CD4-positive, alpha-beta T cell treated with Interleukin-6 at 100 ng/mL for 8 hours (primary cell): ENCODE measurements at places on chromosomes 4 and X.

GRCh38 chrX:69207216-69207615 is 42.0 kb upstream of the PJA1 start:
- no peak for DNase-seq

GRCh38 chr4:173509036-173510001 is 20.7 kb downstream of the HAND2 start:
- DNase-seq, result no peak

GRCh38 chr4:154033921-154034320 is 245.0 kb upstream of the SFRP2 start:
- no peak for DNase-seq

- peak; percentile 2 for DNase-seq
Measured at GRCh38 chr4:162497564-162498167, 333.9 kb upstream of the FSTL5 start.

DNA sequence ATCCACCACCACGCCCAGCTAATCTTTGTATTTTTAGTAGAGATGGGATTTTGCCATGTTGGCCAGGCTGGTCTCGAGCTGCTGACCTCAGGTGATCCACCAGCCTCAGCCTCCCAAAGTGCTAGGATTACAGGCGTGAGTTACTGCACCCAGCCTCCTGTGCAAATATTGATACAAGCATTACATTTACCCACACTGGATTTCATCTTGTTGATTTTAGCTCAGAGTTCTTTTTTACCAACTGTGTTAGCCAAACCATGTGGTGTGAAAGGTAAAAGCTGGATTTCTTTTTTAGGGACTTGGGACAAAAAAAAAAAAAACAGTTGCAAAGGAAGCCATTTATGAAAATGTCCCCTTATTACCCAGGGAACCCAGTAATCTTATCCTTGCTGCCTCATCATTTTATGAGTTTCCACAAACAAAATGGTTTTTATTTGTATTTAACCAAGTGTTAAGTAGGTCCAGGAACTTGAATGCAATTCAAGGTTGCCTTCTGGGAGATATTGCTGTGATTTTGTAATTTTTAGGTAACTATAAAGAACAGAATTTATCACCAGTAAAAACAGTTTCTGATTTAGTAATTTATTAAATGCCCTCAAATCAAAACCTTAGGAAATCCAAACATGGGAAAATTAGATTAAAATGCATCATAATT is 202.5 kb downstream of the PALLD start:
- no peak for DNase-seq

DNA sequence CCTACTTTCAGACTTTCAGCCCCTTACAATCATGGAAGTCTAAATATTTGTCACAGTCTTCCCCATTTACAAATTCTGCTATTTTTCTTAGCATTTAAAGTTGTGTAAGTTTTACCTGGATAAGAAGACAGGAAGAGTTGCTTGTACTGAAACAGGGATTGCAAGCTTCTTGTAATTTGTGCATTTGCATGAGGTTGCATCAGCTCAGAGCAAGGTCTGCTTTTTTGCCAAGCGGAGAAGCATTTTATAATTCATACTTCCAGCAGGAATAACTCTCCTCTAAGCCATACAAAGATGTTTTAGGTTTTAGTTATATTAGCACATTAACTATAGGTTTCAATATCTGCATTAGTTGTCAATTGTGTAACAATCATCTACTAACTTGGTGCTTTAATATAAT is 922.0 kb upstream of the PABPC4L start:
- DNase-seq, result no peak

GRCh38 chrX:21645886-21646285 is 12.2 kb downstream of the KLHL34 start:
- DNase-seq, result no peak

DNA sequence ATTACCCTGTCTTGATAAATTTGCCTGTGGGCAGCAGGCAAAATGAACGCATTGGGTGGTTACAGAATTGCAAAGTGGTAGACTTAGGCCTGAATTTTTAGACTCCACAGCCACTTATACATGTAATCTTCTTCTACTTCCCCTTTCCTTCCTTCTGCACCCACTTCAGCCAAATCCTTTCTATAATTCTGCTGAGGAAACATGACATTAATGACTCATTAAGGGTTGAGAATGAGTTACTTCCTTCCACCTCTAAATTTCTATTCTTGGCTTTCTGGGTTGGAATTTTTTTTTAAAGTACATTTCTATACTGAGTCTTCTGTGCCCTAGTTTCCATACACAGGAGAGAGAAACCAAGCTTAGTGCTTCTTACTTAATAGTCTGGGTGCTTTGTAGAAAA is 10.1 kb downstream of the PAPSS1 start:
- no peak for DNase-seq

DNA sequence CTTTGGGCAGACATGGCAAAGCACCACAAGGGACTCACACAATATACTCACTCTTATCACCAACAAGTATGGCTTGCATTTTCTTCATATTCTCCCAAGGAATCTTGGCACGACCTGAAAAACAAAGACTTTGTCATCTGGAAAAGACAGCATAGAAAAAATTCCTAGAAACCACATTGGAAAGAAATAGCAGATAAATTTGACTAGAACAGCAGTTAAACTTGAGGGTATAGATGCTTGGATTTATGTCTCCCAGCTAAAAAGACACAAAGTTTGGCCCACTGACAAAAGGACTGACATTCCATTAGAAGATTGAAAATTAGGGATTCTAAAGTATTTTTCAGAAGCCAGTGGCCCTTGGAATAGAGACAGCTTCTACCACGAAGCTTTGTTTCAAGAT is 6.9 kb upstream of the VEGFC start:
- DNase-seq, result no peak

DNA sequence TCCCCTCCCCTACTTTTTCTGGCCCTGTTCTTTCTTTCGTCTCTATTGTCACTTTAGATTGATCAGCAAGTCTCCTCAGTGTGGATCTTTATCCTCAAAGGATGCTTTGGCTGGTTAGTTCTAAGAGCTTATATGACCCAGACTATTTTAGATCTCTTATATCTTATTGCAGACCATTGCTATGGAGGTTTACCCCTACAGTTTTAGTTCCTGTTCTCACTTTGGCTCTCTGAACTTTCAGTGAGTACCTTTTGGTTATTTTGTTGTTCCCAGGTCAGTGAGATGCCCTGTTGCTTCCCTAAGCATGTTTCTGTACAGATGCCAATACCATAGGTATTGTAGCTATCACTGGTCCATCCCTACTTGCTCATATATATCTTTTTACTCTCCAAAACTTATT is 24.0 kb upstream of the MED14 start:
- DNase-seq, result no peak

DNA sequence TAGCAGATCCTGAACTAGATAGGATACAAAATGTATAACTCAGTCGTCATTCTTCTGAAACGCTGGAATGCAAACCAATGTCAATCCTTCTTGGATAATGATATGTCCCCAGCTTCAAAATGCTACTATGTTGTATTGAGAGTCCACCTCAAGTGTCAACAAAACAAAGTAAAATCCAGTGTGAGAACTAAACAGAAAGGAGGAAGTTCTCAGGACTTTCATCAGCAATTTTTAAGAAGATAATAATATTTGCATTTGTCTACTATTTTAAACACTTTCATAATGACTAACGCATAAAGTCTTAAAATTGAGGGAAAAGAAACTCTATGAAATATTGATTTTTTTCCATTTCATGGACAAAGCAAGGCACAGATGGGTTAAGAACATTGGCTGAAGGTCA is 36.3 kb downstream of the SOD3 start:
- no peak for DNase-seq

DNA sequence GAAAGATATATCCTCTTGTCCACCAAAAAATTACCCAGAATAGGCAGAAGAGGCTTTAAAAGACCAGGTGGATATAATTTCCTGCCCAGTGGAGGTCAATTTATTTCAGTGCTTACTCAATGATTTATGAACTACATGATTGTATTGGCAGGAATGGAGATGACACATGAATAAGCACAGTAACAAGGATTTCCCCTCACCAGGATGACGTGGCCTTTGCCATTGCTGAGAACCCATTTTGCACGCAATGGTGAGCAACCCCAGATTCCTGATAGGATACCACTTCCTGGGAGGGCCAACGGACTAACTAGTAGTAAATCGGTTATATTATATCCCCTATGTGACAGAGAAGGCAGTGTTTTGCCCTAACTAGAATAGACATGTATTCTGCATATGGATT is 11.6 kb upstream of the TTC29 start:
- no peak for DNase-seq

DNA sequence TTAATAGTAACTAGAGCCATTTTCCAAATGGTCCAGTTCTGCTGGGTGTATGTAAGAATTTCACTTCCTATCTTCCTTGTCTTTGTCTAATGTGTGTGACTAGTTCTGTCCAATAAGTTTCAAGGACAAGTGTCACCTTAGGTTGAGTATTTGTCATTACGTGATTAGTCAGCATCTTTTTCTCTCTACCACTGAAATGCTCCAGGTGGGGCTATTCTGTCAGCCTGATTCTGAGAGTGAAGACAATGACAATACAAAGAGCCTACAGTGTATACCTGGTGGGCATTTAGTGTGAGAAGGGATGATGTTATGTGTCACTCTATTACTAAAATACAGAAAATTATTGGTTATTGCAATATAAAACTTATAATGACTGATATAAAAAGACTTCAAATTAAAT is 876.3 kb downstream of the C4orf33 start:
- no peak for DNase-seq

DNA sequence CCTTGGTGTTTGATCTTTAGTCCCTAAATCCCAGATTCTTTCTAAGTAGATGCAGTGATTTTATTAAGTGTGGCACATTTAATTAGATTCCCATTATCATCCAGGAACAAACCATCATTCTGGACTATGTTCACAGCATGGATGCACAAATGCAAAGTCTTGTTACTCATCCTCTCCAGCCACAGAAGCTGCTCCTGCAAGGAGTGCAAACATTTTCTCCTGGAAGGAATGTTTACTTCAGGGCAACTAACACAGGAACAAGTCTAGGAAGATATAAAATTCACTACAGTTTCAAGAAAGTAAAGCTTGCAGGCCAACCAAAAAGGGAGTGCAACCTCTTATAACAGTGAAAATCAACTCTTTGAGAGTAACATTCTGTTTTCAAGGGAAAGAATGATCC is 106.0 kb downstream of the IQCM start:
- no peak for DNase-seq

DNA sequence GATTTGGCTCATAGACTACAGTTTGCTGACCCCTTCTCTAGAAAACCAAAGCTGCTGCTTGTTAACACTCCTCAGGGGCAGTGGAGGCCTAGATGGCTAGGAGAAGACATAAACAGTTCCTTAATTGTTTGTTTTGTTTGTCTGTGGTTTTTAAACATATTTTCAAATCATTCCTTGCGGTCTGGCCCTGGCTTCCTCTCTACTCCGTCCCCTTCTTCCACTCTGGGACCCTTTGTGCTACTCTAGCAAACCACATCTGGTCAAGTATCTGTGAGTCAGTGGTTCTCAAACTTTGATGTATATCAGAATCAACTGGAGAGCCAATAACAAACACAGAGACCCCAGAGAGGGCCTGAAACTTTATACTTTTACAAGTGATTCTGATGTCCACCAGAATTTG is 36.1 kb downstream of the FRMPD4 start:
- no peak for DNase-seq

DNA sequence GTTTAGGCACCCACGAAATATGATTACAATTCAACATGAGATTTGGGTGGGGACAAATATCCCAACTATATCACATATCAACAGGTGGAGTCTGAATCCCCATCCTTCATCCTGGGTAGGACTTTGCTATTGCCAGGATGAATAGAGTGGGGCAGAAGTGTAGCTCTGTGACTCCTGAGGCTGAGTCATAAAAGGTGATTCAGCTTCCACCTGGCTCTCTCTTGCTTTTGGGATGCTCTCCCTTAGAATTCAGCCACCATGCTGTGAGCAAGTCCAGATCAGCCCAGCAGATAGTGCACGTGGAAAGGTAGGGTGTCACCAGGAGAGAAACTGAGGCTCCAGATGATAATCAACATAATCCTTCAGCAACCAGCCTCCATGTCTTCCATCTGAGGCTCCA is 193.8 kb upstream of the BCOR start:
- DNase-seq, result no peak

DNA sequence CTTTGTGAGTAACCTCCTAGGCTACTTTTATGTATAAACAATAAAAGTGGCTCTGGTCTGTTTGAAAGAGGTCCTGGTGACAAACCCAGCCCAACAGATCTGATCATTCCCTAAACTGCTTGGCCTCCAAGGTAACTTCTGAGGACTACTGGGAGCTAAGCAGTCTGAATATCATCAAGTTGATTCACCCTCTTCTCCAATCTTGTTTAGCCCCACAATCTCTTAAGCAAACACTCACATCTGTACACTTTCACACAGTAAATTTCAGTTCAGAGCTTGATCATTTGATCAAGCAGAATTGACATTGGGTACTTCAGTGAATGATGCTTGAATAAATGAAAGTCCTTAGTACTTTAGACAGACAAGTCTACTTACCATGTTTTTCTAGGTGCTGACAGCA is 74.7 kb downstream of the HCCS start:
- no peak for DNase-seq

DNA sequence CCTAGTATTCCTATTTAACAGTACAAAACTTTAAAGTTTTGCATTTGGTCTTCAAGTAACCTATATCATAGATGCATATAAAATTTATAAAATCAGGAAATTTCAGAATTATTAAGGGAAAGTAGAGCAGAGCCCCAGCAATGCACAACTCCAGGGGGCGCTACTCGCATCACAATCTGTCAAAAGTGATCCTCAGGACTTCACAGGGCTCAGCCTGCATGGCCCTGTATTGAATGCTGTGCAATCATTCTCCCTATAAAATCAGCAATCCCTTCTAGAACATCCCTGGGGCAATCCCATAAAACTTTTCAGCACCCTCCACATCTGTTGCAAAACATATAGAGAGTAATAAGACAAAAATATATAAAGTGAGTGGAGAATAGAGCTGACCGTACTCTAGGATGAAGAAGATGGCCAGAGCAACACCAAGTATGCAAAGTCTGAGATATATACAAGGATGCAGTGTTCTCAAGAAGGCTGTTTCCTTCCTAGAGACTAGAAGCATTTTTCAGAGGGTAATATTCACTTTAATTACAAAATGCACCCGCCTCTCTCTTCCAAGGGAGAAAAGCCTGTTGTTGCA is 12.5 kb upstream of the PPARGC1A start:
- no peak for DNase-seq

DNA sequence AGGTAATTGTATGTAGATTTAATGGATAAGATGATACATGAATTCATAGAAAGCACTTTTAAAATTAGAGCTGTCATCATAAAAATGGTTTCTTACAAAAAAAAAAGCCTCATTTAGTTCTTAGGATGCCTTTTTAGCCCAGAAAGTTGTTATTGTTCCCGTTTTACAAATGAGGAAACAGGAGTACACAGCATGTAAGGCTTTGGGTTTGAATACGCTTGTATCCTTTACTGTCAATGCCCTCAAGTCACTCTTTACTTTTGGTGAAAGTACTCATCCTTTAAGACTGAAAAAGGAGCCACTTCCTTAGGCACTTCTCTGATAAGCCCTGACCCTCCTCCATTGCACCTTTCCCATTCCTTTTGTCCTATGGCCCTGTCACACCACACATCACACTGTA is 4.9 kb downstream of the EREG start:
- DNase-seq, result no peak

GRCh38 chr4:10461091-10461849 is 4.0 kb upstream of the ZNF518B start:
- peak; percentile 75 for DNase-seq

- no peak for DNase-seq
Measured at GRCh38 chr4:10643600-10644425, 40.8 kb downstream of the CLNK start.

- no peak for DNase-seq
Measured at GRCh38 chrX:133653358-133653757, 238.1 kb upstream of the GPC4 start.

- DNase-seq, result no peak
Measured at GRCh38 chrX:13414006-13414647, 94.3 kb upstream of the ATXN3L start.

GRCh38 chrX:40474645-40475044 is 106.1 kb upstream of the ATP6AP2 start:
- no peak for DNase-seq
